ENCODE measurements at places on chromosomes 7 and 10.

DNA sequence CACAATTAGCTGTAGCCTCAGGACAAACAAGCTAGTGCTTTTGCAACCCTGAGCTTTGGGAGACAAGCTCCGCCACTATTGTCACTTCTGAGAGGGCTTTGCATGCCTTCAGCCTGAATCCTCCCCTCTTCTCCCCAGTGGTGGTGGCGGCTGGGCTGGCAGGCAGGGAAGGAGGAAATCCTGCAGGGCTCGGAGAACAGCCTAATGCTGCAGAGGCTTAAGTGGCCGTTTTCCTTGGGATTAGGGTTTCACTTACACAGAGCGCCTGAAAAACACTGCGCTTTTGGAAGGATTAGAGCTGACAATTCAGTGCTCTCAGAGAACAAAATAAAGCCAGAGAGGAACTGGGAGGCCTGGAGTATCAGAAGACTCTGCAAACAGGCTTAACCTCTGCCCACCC, 71.3 kb downstream of the PAX2 start:
- peak; percentile 50 for DNase-seq

DNA sequence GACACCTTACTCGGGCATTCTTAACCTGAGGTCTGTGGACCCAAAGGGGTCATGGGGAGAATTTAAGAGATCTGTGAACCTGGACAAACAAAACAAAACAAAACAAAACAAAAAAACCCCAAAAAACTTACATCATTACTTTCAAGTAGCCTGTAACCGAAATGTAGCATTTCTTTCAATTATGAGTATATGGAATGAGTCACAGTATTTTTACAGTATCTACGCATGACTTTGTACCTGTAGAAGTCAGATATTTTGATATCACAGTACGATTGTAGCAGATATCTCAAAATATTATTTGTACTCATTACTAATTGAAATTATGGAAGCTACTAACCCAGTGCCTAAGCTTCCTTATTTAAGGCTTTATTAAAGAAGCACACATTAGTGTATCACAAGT, 210.2 kb downstream of the JAZF1 start:
- DNase-seq, result no peak

DNA sequence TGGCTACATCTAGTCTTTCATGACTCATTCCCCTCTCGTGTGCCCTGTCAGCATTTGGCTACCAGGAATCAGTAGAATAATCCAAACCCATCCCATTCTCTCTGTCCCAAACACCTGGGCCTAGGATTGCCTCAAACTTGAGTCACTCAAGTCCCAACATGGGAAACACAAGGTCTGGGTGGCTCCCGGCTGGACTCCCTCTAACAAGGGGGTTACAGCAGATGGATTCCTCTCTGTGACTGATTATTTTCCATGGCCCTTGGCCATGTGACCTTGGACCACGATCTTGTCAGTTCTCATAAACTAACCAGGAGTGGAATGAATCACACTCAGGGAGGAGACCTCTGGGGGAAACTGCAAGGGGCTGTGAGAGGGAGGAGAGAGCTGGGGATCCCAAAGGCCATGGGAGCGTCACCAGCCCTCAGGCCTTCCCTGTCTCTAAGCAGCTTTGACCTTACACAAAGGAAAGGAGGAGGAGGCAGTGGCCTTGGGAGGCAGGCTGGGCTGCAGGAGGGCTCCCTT, 533.1 kb downstream of the KCNMA1 start:
- no peak for DNase-seq

- DNase-seq, result no peak
Measured at GRCh38 chr7:41107938-41108448, 594.9 kb downstream of the INHBA start.

GRCh38 chr7:98562871-98563495, 54.1 kb upstream of the NPTX2 start:
- no peak for DNase-seq

- no peak for DNase-seq
Measured at GRCh38 chr7:24227603-24228359, 56.2 kb upstream of the NPY start.

- no peak for DNase-seq
Measured at GRCh38 chr7:142646386-142647140, 102.7 kb upstream of the PRSS1 start.

GRCh38 chr10:44300666-44301649, 83.9 kb downstream of the CXCL12 start:
- DNase-seq, result no peak

- no peak for DNase-seq
Measured at GRCh38 chr10:97842656-97843280, 6.9 kb upstream of the GOLGA7B start.

- DNase-seq, result no peak
Measured at GRCh38 chr10:2020836-2021235, 283.5 kb upstream of the ADARB2 start.

DNA sequence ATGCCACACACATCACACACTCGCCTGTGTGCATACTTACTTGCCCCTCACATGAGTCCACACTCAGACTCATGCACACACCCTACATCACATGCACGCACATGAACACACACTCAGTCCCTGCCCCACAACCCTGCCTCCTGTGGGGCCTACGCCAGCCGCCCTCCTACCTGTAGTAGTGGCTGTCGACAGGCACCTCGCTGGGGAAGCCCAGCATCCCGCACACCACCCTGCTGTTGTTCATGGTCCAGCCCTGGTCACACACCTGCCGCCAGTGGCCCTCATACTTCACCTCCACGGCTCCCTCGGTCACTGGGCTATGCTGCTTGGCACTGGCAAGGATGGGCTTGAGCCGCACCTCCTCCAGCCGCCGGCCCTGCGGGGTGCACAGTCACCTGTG, 7.2 kb downstream of the LOXL4 start:
- no peak for DNase-seq

GRCh38 chr10:5596611-5597341, 69.6 kb downstream of the ASB13 start:
- no peak for DNase-seq

DNA sequence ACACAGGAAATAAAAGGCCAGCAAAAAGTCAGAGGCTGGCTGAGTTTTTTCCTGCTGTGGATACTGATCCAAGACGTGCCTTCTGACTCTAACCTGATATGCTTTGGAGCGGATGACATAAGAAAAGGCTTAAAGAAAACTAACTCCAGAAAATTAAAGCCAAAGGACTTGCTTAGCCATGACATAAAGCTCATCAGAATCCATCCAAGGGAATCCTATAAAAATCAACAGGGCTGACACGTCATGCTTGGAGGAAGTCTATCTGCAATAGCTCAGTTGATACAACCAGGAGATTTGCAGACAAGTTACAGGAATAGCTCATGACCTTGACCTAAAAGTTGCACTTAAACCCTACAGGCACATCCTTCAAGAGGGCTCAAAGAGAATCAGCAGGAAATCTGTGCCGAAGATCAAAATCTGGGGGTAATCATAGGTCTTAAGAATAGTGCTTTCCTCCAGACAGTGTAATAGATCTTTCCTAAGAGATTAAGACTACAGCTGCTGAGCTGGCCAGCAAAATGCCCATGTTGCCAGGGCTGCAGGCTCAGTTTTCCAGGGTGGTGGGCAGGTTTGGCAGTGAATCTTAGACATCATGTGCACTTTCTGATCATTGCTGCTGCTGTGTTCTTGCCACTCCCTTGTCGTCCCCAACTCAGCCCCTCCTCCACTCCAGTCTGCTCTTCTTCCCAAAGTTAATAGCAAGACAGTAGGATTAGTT, 111.5 kb upstream of the SVIL start:
- DNase-seq, result no peak

DNA sequence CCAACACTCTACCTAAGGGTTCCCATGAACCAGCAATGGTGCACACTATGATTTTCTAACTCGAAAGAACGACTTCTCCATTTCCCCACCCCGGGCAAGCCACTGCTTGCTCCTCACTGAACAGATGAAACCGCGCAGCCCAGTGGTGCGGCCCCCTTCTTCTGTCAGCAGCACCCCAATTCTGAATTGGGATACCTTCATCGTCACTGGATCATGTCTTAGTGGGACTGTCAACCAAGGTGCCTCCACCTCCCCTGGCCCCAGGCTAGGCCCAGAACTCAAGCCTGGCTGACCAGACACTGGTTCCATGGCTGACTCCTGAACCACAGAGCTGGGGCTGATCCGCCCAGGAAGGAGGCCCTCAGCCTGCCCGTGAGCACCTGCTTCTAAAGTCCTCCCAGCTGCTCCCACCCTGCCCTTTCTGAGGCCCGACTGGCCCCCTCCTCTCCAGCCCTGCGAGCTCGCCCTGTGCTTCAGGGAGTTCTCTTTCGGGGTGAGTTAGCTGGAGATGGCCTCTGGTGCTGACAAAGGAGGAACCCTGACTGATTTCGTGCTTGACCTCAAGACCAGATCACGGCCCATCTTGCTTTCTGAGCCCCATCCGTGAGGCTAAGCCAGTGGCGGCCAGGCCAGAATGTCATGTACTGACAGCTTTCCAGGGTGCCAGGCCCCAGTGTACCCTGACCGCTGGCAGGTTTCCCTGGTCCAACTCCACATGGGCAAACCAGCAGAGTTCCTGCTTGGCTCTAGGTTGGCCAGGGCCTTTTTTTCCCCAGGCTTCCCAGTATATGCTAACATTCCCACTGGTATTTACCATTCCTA, 44.5 kb downstream of the FAM53B start:
- DNase-seq, result no peak

- no peak for DNase-seq
Measured at GRCh38 chr7:75889223-75889825, 10.5 kb downstream of the RHBDD2 start.

DNA sequence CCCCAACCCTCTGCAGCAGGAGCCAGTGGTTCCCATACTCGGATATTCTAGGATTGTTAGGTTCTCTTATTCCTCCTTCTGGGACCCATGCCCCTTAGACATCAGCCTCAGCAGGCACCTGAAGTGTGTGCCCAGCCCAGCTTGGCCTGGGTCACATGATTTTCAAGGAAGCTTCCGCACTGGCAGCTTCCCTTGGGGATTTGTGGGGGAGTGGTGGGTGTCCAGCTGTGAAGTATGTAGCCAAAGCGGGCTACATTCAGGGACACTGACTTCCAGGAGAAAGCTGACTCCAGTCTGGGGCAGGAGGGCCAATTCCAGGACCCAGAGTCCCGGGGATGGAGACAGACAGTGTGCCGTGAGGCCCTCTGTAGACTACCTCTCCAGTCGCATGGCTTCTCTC, 1.3 kb downstream of the LDB1 start:
- no peak for DNase-seq

DNA sequence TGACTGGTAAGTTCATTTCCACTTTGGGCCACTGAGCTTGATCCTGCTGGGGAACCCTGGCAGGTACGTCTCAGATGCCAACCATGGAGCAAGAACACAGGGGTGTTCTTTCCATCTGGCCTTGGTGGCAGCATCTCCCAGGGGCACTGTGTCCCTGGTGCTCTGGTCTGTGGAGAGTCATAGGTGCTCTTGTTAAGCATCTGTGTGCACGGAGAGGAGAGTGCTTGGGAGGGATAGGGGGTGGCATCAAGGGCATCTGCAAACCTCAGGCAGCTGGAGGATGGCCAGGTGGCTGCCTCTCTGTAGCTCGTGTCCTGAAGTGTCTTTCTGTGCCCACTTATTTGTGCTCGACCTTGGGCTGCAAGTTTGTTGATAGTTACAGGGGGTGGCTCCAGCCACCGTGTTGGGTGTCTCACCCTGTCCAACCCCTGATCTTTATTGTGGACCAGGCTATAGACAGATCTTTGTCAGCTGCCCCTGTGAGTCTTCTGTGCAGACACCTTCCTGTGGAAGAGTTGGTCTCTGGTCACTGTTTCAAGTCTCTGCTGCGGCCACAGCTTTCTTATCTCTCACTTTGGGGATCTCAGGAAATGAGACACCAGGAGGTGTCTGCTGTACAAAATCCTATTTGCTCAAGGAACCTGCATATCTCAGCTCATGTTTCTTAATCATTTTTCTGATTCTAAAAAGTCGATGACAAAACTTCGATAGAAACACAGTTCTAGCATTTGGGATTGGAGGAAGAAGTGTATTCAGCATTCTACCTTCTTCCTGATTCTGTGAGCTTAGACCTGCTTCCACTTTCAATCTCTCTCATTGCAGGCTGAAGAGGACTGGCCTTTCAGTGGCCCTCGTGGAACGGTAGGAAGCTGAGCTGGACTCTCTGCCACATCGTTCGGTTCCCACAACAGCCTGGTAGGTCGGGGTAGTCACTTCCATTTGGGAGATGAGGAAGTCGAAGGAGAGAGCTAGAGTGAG, 17.2 kb upstream of the GIMAP8 start:
- peak; percentile 15 for DNase-seq

GRCh38 chr10:101386659-101387259, 32.8 kb downstream of the BTRC start:
- no peak for DNase-seq
